ENCODE measurements at places on chromosomes 3 and 15. TPM values are rescaled to one million over a fixed set of nuclear protein-coding genes. Genes with fewer than 3 reads are reported as not detected.

Gene ZPLD1
- 0.15 TPM for total RNA-seq

Gene TTC21A
- total RNA-seq, result 0.56 TPM

Gene CHRNB4
- not detected for total RNA-seq

Gene TMCO5A
- total RNA-seq, result not detected

- H3K4me1 ChIP-seq, result no peaks in the 10 kb centered on the region
- no peak overlapping the region for H3K4me3 ChIP-seq
- DNase-seq, result peak; percentile 2
Observed at GRCh38 chr3:65233561-65233960, 545.8 kb upstream of the ADAMTS9 start.

DNA sequence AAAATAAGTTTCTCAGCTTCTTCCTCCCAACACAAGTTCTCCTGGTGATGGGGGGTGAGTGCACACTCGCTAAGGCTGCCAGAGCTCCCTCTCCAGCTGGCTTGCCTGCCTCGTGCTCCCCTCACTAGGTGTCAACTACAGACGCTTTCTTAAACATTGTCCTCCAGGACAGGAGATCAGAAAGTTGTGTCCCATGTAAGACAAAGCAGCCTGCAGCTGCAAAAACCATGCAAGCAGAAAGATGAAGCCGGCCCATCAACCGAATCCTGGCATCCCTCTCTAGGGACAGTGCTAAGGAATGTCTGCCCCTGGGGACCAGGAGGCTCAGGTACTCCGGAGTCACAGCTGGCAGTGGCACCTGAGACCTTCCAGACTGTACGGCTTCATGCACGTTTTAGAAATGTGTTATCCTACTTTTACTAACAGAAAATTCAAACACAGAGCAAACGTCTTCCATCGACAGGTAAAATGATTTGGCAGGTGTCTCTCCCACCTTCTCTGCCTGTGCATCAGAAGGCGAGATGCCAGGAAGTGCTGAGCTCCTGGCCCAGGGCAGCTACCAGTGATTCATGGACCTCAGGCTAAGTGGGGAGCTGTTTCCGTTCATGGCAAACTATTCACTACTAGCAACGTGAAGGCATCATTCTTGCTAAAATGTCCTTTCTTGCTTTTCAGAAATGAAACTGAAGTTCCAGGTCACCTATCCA, 246.1 kb downstream of the ADAMTS17 start:
- DNase-seq, result no peak
- H3K4me3 ChIP-seq, result no peak overlapping the region
- no peak overlapping the region for H3K27ac ChIP-seq
- H3K4me1 ChIP-seq, result peaks cover 10% of the 10 kb centered on the region

GRCh38 chr15:75821786-75822345, 21.4 kb upstream of the UBE2Q2 start:
- H3K27me3 ChIP-seq, result no peaks in the 10 kb centered on the region
- peaks cover 8% of the 10 kb centered on the region for H3K4me1 ChIP-seq
- no peak for DNase-seq
- no peak overlapping the region for H3K4me3 ChIP-seq

- no peaks in the 10 kb centered on the region for H3K4me1 ChIP-seq
- peak; percentile 73 for DNase-seq
- no peaks in the 10 kb centered on the region for H3K27me3 ChIP-seq
- H3K27ac ChIP-seq, result no peak overlapping the region
- no peaks in the 10 kb centered on the region for H3K36me3 ChIP-seq
Observed at GRCh38 chr3:22960105-22960984, 242.8 kb upstream of the UBE2E2 start.

GRCh38 chr15:78662028-78662427, 21.0 kb upstream of the CHRNB4 start:
- no peak for DNase-seq
- no peak overlapping the region for H3K4me3 ChIP-seq
- H3K27me3 ChIP-seq, result no peaks in the 10 kb centered on the region
- H3K4me1 ChIP-seq, result no peaks in the 10 kb centered on the region

- no peak overlapping the region for H3K27ac ChIP-seq
- H3K4me1 ChIP-seq, result 0 out of 2 replicates have a peak, but pooled peaks cover 4% of the 10 kb centered on the region
- no peaks in the 10 kb centered on the region for H3K36me3 ChIP-seq
- no peaks in the 10 kb centered on the region for H3K27me3 ChIP-seq
Observed at GRCh38 chr3:41089566-41089965, 109.7 kb upstream of the CTNNB1 start.

DNA sequence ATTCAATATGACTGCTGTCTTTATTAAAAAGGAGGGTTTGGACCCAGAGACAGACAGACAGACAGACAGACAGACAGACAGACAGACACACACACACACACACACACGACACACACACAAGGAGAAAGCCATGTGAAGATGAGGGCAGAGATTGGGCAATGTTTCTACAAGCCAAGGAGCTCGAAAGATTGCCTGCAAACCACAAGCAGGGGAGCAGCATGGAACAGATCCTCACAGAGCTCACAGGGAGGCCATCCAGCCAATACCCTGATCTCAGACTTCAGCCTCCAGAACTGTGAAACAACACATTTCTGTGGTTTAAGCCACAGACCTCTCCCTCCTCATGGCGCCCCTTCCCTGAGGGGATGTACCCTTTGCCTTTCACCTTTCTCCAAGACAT, 35.8 kb upstream of the ABHD2 start:
- peak; percentile 22 for DNase-seq
- H3K36me3 ChIP-seq, result no peaks in the 10 kb centered on the region
- no peaks in the 10 kb centered on the region for H3K27me3 ChIP-seq
- H3K4me3 ChIP-seq, result no peak overlapping the region
- no peak overlapping the region for H3K27ac ChIP-seq

DNA sequence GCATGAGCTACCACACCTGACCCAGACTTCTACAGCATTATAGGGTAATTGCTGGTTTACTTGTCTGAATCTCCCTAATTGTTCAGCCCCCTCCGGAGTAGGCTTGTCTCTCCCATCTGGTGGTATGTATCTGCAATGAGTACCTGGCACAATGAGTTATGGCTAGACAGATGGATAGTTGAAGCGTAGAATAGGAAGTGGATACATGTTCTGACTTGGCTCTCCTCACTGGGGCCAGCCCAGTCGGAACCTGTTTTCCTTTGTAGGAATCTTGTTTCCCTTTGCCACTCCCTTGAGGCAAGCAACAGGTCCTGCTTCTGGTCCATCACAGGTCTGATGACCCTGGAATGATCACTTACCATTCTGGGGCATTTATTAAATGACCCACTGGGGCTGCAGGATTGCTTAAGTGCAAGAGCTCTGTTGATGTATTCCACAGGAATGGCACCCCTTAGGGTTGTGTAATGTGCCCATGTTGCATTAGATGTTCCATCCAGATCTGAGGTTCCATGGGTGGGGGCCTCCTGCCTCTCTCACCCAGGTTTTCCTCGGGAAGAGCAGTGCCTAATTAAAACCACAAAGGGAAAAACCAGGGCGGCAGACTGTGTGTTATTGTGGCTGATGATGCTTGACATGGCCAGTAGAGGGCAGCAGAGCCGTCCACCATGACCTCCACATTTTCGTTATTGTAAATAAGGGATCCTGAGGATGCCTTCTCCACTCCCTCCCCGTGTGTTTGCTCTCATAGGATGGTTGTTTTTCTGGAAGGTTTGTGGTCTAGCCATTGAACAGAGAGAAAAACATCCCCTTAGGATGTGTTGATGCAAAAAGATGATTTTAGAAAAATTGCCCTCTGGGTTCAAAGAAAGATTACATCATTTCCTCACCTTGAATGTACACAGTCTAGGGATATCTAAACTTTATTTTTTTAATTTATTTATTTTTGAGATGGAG, 58.0 kb downstream of the CMTM8 start:
- no peak overlapping the region for H3K27ac ChIP-seq
- no peaks in the 10 kb centered on the region for H3K27me3 ChIP-seq
- H3K4me1 ChIP-seq, result no peaks in the 10 kb centered on the region
- DNase-seq, result peak; percentile 20

All from SJCRH30 (cell line).